ENCODE measurements at places on chromosomes 16 and 17.

DNA sequence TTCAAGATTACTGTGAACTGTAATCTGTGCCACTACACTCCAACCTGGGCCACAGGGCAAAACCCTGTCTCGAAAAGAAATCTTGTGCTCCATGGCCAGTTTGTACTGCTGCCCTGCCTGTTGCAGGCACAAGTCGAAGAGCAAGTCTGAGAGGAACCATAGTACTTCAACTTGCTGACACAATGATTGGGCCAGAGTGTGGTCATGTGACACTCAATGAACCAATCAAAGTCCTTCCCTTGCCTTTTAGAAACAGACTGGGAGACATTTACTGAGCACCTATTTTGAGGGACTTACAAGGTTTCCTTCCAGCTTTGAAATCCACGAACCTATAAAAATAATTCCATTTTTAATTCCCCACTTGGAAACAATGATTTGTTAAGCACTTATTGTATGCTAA, 39.8 kb upstream of the TMC5 start:
- no peak for DNase-seq

- DNase-seq: no peak
Measured at GRCh38 chr17:19686400-19687090, 29.8 kb downstream of the SLC47A2 start.

DNA sequence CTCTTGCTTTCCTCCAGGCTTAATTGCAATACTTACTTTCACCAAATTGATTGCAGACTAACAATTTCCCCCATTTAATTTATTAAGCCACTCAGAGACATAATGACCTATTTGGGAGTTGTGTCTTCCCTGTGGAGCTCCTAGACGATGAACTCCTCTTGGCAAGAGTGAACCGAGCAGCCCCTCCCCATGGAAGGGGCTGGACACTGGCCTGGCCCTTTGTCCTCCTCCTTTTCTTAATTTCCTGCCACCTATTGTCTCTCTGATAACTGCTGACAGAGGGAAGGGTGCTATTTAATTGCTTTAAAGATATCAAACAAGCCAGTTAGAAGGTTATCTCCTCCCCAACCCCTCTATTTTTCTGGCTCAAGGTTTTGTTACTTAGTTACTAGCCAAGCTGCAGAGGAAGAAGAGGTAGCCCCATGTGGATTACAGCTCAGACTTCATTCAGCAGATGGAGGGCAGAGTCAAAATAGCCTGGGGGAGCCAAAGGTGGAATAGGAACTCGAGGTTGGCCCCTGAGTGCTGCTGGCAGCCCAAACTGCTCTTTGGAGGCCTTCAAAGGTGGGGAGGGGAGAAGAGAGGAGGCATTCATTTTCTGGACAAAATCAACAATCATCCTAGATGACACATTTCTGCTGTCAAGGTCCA, 3.7 kb upstream of the SSTR2 start:
- DNase-seq: no peak

GRCh38 chr16:82682767-82683166, 56.0 kb downstream of the CDH13 start:
- DNase-seq: no peak

DNA sequence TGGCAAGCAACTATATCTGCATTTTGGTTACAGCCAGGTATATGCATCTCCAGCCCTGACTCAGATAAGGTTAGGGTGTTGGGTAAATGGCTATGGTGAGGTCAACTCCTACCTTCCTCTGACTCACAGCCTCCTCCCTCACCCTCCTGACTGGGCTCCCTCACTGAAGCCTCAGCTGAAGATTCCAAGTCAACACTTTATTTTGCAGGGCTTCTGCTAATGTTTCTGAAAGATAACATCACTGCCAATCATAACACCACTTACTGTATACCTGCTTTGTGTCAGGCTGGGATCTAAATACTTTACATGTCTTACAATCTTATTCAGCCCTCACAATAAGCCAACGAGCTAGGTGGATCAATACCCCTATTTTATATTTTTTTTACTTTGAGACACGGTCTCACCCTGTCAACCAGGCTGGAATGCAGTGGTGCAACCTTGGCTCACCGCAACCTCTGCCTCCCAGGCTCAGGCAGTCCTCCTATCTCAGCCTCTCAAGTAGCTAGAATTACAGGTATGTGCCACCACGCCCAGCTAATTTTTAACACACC, 47.8 kb upstream of the GCSH start:
- no peak for DNase-seq

DNA sequence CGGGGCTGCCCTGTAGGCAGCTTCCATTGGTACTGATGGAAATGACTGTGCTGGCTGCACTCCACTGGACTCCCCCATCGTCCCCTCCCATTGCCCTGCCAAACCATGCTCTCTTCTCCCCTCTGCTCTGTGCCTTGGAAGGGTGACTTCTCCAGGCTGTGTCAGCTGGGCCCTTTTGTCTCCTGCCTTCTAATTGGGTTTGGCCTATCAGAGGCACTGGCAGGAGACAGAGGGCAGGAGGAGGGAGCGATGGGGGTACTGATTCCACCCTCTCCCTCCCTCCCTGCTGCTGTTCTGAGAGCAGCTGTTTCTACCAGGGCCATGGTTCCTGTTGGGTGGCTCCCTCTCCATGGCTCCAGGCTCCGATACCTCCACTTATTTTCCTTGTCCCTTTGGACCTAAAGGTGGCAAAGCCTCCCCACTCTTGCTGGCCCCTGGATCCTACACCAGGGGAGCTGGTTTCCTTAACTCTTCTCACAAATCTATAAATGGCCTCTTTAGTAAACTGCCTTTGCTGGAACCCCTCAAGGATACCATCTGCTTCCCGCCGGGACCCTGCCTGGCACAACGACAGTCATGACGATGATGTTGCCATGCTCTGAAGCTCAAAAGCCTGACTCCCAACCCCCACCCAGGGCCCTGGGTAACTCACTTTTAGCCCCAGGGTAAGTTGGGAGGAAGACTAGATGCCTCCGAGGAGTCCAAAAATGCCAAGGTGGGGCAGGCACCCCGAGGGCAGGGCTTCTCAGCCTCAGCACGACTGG, 123.8 kb upstream of the RPL38 start:
- DNase-seq: no peak

DNA sequence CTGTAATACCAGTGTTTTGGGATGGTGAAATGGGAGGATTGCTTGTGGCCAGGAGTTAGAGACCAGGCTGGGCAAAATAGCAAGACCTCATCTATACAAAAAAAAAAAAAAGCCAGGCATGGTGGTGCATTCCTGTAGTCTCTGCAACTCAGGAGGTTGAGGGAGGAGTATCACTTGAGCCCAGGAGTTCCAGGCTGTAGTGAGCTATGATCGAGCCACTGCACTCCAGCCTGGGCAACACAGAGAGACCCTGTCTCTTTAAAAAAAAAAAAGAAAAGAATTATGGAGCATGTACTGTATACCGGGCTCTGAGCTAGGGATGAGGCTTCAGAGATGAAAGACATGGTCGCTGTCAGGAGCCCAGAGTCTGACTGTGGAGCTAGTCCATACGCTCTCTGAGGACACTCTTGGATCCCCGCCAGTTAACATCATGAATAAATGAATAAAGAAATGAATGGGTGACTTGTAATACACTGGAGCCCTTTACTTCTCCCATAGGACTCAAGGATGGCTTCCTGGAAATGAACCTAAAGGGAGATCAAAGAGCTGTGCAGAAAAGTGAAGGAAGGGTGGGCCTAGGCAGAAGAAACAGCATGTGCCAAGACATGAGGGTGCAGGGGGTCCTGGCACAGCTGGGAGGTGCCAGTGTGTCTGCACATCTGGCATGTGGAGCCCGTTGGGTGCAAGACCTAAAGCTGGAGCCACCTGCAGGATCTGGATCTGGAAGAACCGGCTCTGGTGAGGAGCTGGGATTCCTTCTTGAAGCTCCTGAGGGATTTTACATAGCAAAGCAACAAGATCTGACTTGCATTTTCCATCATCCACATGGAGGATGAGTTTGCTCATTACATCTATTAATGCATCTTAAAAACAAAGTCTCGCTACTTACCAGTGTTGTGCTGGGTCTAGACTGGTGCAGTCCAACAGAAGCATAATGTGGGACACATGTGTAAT, 120.4 kb downstream of the IRX3 start:
- DNase-seq: no peak

GRCh38 chr17:31459716-31460115, 68.2 kb downstream of the RAB11FIP4 start:
- no peak for DNase-seq

DNA sequence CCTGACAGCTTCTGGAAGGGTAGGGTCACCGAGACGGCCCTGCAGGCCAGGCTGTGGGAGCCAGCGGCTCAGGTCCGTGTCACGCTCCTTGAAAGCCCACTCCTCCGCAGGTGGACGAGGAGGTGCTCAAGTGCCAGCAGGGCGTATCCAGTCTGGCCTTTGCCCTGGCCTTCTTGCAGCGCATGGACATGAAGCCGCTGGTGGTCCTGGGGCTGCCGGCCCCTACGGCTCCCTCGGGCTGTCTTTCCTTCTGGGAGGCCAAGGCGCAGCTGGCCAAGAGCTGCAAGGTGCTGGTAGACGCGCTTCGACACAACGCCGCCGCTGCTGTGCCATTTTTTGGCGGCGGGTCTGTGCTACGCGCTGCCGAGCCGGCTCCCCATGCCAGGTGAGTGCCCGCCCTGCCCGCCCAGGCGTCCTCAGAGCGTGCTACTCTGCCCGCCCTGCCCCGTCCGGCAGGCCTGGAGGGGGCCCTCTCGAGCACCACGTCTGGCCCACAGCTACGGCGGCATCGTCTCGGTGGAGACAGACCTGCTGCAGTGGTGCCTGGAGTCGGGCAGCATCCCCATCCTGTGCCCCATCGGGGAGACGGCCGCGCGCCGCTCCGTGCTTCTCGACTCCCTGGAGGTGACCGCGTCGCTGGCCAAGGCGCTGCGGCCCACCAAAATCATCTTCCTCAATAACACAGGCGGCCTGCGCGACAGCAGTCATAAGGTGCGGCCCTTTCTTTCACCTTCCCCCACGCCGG, 1.3 kb downstream of the NAGS start:
- peak; percentile 38 for DNase-seq

- no peak for DNase-seq
Measured at GRCh38 chr16:67169011-67169451, 1.3 kb upstream of the NOL3 start.

DNA sequence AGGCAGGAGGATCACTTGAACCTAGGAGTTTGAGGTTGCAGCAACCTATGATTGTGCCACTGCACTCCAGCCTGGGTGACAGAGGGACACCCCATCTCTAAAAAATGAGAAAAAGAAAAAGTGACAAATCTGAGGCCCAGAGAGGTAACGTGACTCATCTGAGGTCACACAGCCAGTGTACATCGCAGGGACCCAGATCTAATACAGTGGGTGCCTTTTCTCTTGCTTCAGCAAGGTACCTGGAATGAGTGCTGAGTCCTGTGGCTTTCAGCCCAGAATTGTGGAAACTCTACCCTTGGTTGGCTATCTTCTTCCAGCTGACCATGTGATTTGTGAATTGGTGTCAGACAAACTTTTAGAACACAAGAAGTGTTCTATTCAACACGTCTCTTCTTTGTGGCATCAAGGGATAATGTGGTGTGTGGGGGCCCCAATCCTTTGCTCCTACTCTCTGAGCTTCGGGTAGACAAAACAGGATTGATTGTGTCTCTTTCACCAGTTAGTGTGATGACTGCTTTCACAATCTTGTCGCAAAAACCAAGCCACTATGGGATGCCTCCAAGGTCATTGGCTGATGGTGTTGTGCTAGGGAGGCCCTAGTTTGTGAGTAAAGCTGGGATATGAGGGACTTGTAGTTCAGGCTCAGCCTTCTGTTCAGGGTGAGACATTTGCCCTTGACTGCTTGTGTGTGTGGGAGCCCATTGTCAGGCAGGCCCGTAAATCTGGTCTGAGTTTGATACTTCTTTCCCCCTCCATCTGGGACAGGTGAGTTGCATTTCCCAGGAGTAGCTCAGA, 71.0 kb downstream of the MSI2 start:
- peak; percentile 12 for DNase-seq

DNA sequence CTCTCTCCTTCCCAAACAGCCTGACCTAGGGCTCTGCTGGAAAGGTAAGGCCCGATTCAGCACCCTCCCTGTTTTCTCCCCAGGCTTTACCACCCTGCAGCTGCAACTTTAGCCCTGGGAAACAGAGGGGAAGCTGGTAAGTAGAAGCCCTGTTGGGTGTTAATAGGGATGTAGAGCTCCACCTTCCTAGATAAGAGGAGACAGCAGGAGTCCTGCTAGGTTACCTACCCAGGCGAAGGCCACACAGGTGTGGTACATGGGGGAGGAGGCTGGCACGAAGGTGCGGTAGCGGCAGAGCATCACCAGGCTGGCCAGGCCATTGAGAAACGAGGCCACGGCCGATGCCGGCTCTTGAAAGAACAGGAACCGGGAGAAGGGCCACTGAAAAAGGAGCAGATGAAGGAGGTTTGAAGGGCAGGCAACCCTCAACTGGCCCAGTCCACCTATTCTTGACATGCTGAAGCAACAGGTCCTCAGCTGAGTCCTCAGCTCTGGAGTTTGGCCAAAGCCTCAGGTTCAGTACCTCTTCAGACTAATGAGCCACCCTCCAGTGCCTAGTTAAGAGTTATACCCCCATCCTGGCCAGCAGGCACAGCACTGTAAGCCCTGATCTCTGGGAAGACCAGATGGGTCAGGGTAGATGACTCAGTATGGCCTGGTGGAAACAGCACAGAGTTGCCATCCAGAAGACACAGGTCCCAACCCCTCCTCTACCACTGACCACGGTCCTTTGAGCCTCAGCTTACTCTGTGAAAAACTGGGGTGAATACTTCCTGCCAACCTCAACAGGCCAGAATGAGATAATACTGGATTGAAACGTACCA, 3.3 kb downstream of the PGAP3 start:
- no peak for DNase-seq

- no peak for DNase-seq
Measured at GRCh38 chr16:66263168-66263972, 103.1 kb upstream of the CDH5 start.

GRCh38 chr16:11310997-11311561, 29.9 kb upstream of the PRM1 start:
- DNase-seq: no peak

GRCh38 chr16:10919003-10919351, 23.3 kb downstream of the DEXI start:
- DNase-seq: no peak

GRCh38 chr17:6138761-6139446, 68.7 kb downstream of the WSCD1 start:
- DNase-seq: no peak

- DNase-seq: no peak
Measured at GRCh38 chr16:83727018-83727417, 80.8 kb upstream of the HSBP1 start.

DNA sequence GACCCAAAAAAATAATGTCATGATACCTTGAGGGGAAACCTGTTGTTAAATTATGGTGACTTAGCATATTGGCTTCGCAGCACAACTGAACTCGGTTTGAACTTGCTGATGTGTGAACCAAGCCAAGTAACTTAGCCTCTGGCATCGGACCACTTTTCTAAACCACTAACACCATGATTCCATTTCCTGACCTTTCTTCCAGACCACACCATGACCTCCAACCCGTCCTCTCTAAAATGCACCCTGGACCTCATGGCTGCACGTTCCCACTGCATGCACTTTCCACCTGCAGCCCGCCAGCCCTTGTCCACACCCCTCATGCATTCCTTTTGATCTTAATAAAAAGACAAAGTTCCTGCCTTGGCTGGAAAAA, 29.3 kb downstream of the DYNLRB2 start:
- DNase-seq: no peak
